Hair follicle dermal papilla cell (primary cell): ENCODE measurements at places on chromosomes 7 and 10. TPM values are rescaled to one million over a fixed set of nuclear protein-coding genes. Genes with fewer than 3 reads are reported as not detected.

Gene OR2A14
- not detected in 2 replicates for total RNA-seq

Gene TCF7L2
- 15.9 and 20.4 TPM in 2 replicates for total RNA-seq

Gene BMPER
- 93.3 and 132 TPM in 2 replicates for total RNA-seq

Gene LIPK
- not detected in 2 replicates for total RNA-seq

Gene SUGCT
- 10.0 and 14.1 TPM in 2 replicates for total RNA-seq

Gene IGF2BP3
- 7.6 and 8.3 TPM in 2 replicates for total RNA-seq

Gene CYP3A4
- total RNA-seq, result not detected in 2 replicates

Gene LRRN3
- 1.7 and 1.8 TPM in 2 replicates for total RNA-seq

Gene OGDHL
- total RNA-seq, result 0.16 and 1.5 TPM in 2 replicates

Gene MSMB
- total RNA-seq, result not detected in 2 replicates

Gene ENO4
- total RNA-seq, result 0.97 and 1.3 TPM in 2 replicates

Gene SMKR1
- total RNA-seq, result 0.12 and 0.32 TPM in 2 replicates

Gene DNTT
- not detected in 2 replicates for total RNA-seq

Gene OR2A42
- under 0.01 TPM in 1 of 2 replicates, not detected in the other for total RNA-seq

Gene LAMB4
- 0.24 and 0.65 TPM in 2 replicates for total RNA-seq

Gene FGFBP3
- 0.65 and 0.97 TPM in 2 replicates for total RNA-seq

Gene AKR1E2
- 10.7 and 17.5 TPM in 2 replicates for total RNA-seq
